ENCODE measurements at places on chromosomes 11 and 22. TPM values are rescaled to one million over a fixed set of nuclear protein-coding genes. Genes with fewer than 3 reads are reported as not detected.

CUL5 gene
- 19.9 TPM for total RNA-seq

SLC37A2 gene
- 14.9 TPM for total RNA-seq

CCDC116 gene
- 0.07 TPM for total RNA-seq

OR52H1 gene
- not detected for total RNA-seq

BDNF gene
- 0.04 TPM for total RNA-seq

DYNC2H1 gene
- 16.8 TPM for total RNA-seq

PDGFD gene
- total RNA-seq: 0.11 TPM

IFITM1 gene
- total RNA-seq: 399 TPM

ACTN3 gene
- not detected for total RNA-seq

GRIK4 gene
- not detected for total RNA-seq
